ENCODE measurements at places on chromosomes 16 and 17. TPM values are rescaled to one million over a fixed set of nuclear protein-coding genes. Genes with fewer than 3 reads are reported as not detected.

GRCh38 chr16:87832137-87832527 lies 37.2 kb downstream of the SLC7A5 start:
- DNase-seq = no peak

DNA sequence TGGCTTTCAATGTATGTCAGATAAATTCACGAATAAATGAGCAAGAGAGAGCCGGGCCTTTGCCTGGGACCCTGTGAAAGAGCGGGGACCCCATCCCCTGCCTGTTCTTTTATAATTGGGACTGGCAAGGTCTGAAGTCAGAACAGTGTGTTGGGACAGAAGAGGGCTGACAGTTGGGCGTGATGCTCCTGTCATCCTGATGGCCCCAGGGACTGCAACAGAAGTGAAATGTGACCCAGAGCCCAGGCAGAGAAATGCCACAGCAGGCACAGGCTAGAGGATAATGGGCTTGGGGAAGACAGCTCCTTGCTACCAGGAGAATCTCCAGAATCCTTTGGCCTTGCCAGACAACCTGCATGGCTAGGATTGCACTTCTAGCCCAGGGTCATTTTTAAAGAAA lies 37.9 kb downstream of the GSG1L start:
- DNase-seq = no peak

- peak; percentile 55 for DNase-seq
These were observed 144.7 kb upstream of the HS3ST3A1 start for GRCh38 chr17:13746404-13746803.

DNA sequence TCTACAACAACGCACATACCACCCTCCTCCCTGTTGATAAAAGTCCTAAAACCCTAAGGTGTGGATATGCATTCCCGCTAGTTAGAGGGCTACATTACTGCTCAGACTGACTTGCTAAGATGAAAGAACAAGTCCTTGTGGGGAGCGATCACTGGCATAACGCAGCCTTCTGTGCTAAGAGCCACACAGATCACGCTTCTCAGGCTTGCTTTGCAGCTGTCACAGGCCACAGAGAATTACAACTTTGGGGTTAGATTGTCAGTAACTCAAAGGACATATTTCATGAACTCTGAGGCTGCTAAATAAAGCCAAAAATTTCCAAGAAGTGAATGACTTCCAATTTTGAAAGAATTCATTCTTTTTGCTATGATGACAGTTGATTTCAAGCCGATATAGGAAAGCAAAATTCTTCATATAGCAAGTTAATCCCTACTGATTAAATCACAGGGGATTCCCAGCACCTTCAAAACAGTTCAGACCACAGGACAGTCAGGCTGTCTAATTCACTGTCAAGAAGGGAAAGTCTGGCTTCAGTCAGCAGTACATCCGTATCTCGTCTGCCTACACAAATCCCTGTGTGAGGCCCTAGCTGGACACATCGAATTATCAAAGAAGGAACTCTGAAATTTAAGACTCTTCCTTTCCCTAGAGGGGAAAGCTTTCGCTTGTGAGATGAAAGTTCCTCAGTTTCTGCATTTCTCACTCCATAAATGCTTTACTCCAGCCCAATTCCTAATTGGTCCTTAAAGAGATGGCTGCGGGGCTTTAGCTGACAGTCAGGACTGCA lies 107.1 kb downstream of the VPS53 start:
- DNase-seq = no peak

- DNase-seq = no peak
These were observed 158.4 kb upstream of the IRX3 start for GRCh38 chr16:54444851-54445458.

DNA sequence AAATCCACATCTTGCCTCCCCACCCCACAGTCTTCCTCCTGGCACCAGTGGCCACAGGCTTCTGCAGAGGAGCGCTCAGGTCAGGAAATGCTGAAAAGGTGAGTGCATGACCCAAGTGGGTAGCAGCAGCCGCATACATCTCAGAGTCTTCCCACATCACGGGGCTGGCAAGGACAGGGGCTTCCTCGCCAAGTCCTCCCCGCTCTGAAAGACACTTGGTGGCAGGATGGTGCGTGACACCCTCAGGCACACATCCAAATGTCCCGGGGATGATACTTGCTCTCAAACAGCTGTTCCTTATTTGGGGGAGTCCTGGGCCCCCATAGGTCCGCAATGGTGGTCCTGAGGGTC lies 8.8 kb upstream of the SLC16A5 start:
- no peak for DNase-seq

DNA sequence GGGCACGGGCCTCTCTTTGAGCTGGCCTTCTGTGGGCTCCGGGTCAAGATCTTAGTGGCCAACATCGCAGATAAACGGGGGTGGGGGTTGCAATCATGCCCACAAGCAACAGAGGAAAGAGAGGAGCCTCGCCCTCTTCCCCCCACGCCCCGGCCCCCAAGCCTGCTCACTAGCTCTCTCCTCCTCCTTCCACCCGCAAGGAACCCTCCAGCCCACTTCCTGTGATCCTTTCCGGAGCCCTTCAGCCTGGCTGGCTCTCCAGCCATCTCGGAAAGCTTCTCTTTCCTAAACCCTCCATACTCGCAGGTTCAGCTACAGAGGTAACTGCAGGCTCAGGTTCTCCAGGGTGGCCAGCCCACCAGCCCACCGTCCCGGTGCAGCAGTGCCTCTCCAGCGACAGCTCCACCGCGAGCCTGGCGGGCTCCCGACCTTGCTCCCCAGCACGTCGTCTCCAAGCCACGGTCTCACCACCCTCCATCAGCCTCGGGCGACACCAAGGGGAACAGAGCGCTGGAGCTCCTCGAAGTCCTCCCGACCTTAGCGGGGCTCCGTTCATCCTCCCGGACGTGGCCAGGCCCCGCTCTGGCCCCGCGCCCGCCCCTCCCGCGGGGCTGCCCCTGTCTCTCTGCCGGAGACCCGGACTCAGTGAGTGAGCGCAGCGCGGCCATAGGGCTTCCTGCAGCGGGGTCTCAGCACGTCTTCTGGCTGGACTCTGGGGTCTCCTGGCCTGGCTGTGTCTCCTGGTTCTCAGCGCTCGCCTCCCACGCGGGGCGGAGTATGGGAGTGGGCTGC lies 12.9 kb upstream of the ODF4 start:
- DNase-seq = peak; percentile 54

GRCh38 chr16:29992344-29992967 lies 3.0 kb downstream of the HIRIP3 start:
- DNase-seq = no peak

GRCh38 chr17:47810200-47810821 lies 11.3 kb downstream of the OSBPL7 start:
- no peak for DNase-seq

GRCh38 chr17:50620237-50620636 lies 14.4 kb upstream of the ABCC3 start:
- DNase-seq = no peak

GRCh38 chr17:75295201-75296158 lies 6.2 kb upstream of the SLC25A19 start:
- DNase-seq = no peak

GRCh38 chr17:8476741-8477140 lies 41.1 kb downstream of the NDEL1 start:
- no peak for DNase-seq

GRCh38 chr16:20880867-20881502 lies 19.2 kb downstream of the DCUN1D3 start:
- DNase-seq = no peak

DNA sequence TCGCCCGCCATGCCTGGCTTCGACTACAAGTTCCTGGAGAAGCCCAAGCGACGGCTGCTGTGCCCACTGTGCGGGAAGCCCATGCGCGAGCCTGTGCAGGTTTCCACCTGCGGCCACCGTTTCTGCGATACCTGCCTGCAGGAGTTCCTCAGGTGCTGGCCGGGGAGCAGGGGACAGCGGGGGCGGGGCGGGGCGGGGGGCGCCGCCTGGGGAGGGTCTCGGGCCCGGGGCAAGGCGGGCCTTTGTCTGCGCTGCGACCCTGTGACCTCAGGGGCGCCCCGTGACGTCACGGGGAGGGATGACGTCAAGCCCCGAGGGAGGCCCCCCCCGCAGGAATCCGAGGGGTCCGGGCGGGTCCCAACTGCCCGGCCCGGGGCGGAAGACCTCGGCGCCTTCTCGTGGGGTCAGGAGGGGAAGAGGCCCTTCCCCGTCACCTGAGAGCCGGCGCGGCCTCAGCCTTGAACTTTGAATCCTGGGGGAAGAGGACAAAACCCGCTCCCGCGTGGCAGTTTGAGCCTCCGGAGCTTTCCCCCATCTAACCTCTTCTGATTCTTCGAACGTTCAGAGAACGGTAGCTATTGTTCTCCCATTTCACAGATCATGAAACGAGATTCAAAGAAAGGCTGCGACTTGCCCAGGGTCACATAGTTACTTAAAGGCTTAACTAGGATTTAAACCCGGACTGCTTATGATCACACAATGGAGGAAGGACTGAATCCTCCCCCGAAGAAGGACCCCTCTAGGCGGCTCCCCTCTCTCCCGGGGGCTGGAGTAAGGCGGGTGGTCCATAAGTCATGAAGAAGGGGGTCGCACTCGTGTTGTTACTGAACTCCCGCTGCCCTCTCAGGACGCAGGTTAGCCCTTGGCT lies 527 bp downstream of the TRAF4 start:
- no peak for DNase-seq

GRCh38 chr16:57325458-57325857 lies 33.1 kb upstream of the CCL22 start:
- DNase-seq = no peak

DNA sequence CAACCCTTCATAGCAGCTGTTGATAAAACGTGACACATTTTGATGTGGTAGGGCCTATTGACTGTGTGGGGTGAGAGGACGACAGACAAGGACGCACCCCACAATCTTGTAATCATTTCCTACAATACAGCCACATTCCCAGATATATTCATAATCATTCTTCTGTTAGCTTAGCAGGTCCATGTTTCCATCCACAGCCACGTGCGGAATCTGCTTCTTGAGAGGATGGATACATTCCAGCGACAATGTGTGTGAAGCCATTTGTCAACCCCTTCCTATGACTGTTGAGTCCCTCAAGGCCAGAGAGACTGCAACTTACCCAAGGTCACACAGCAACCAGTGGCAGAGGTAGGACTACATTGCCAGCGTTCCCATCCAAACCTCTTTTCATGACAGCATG lies 8.7 kb upstream of the COPS3 start:
- no peak for DNase-seq

DNA sequence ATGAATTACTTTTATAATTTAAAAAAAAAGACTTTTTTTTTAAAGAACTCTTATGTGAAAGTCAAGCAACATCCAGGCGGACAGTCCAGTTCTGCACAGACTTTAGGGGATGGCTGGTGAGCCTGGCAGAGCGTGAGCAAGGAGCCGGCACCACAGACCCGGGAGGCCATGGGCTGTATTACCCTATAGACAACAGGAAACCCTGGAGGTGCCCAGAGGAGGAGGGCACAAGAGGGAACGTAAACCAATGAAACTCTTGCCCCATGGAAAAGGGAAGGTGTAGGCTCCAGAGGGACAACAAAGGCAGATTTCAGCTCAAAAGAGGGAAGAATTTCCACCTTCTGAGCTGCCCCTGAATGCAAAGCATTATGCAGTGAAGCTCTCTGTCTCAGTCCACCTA lies 25.5 kb upstream of the RPH3AL start:
- no peak for DNase-seq

- DNase-seq = no peak
These were observed 162.4 kb upstream of the TOX3 start for GRCh38 chr16:52709306-52709705.

DNA sequence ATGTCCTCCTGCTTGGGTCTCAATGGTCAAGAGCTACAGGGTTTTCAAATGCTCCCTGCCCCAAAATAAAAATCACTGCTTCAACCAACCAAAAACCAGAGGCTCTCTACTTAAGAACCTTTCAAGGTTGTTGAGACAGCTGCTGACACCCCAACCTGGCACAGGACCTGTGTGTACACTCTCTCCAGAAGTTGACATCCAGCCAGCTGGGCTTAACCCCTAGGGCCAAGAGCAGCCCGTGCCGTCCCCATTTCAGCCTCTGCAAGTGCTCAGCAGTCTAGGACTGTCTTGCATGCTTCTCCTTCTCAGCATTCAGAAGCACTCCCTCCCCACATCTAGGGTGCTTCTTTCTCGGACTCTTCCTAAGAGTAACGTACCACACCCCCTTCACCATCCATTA lies 59.0 kb upstream of the TRAP1 start:
- no peak for DNase-seq

- DNase-seq = no peak
These were observed 41.8 kb downstream of the CYB5D2 start for GRCh38 chr17:4184811-4185210.

- DNase-seq = no peak
These were observed 72.2 kb upstream of the GNAO1 start for GRCh38 chr16:56119133-56119532.

GRCh38 chr17:36601303-36602029 lies at the start of gene MRM1:
Gene MRM1 (plus strand): TSS chr17:36601583. CDS start chr17:36601811, 228 bp downstream.
- DNase-seq = peak; percentile 94

GRCh38 chr17:58383892-58384462 lies 32.0 kb upstream of the SUPT4H1 start:
- DNase-seq = no peak

- DNase-seq = no peak
These were observed 5.6 kb upstream of the PVALEF start for GRCh38 chr17:81159611-81160265.

DNA sequence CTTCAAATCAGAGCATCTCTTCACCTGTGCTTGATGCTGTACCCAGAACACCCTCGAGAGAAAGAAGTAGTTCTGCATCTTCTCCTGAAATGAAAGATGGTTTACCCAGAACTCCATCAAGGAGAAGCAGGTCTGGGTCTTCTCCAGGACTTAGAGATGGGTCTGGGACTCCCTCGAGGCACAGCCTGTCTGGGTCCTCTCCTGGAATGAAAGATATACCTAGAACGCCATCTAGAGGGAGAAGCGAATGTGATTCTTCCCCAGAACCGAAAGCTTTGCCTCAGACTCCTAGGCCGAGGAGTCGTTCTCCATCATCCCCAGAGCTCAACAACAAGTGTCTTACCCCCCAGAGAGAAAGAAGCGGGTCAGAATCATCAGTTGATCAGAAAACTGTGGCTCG lies 12.3 kb downstream of the SRRM2 start:
- no peak for DNase-seq

GRCh38 chr16:31168848-31169247 lies 11.1 kb upstream of the FUS start:
- DNase-seq = no peak

- no peak for DNase-seq
These were observed 9.6 kb downstream of the BANP start for GRCh38 chr16:87960852-87961251.

- DNase-seq = no peak
These were observed 6.6 kb downstream of the NDRG4 start for GRCh38 chr16:58506241-58507194.

The DYNLRB2 gene
- polyA plus RNA-seq = 0.33 TPM

The ARHGAP23 gene
- 34.4 TPM for polyA plus RNA-seq

The RSL1D1 gene
- 38.3 TPM for polyA plus RNA-seq

The TANC2 gene
- polyA plus RNA-seq = 2.3 TPM

The SLC13A2 gene
- not detected for polyA plus RNA-seq

The KRT36 gene
- polyA plus RNA-seq = not detected

The SCNN1G gene
- polyA plus RNA-seq = 0.03 TPM

The CACNA1G gene
- polyA plus RNA-seq = 0.11 TPM

The AANAT gene
- polyA plus RNA-seq = not detected
